ENCODE measurements at places on chromosomes 16 and 17.

DNA sequence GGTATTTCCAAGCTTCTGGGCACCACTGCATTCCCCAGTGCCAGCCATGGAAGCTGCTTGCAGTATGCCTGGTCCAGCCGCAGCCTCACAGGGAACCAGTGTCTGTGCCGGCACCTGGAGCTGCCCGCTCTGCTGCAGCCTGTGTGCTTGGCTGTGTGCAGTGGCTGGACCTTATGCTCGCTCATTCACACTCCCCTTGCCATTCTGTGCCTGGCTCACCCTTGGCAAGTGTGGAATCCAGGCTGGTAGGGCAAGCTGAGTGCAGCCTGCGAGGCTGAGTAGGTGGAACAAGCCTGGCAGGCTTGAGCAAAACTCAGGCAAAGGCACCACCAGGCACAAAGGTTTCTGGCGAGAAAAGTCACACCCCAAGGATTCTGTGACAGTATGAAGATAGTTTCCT is 144.0 kb downstream of the MYO1D start:
- DNase-seq, result no peak

- DNase-seq, result no peak
Observed at GRCh38 chr17:17922070-17922614, 50.1 kb downstream of the TOM1L2 start.

DNA sequence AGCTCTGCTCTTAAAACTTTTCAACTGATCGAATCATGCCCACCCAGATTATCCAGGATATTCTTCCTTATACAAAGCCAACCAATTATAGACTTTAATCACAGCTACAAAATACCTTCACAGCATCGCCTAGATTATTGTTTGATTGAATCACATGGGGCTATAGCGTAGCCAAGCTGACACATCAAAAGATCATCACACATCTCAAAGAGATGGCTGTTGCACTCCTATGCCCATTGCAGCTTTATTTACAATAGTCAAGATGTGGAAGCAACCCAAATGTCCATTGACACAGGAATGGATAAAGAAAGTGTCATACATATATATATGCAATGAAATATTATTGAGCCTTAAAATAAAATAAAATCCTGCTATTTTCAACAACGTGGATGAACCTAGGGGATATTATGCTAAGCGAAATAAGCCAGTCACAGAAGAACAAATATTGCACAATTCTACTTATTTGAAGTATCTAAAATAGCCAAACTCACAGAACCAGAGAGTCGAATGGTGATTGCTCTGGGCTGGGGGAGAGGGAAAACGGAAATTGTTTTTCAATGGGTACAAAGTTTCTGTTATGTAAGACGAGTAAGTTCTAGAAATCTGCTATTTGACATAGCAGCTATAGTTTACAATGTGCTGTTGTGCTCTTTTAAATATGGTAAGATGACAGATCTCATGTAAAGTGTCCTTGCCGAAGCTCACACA is 60.9 kb upstream of the ERCC4 start:
- DNase-seq, result no peak

GRCh38 chr17:7097940-7098339 is 16.7 kb downstream of the ASGR2 start:
- DNase-seq, result no peak

GRCh38 chr17:61360318-61360943 is 39.2 kb upstream of the TBX2 start:
- DNase-seq, result no peak

- no peak for DNase-seq
Observed at GRCh38 chr16:56861092-56861610, 3.9 kb upstream of the SLC12A3 start.

GRCh38 chr17:47275245-47275984 is 21.8 kb downstream of the ITGB3 start:
- no peak for DNase-seq

GRCh38 chr17:39174920-39175694 is 9.1 kb upstream of the ARL5C start:
- DNase-seq, result peak; percentile 79

- no peak for DNase-seq
Observed at GRCh38 chr17:1196946-1197345, 17.2 kb upstream of the ABR start.

GRCh38 chr16:4911970-4912386 is 25.0 kb downstream of the PPL start:
- DNase-seq, result no peak

- no peak for DNase-seq
Observed at GRCh38 chr17:83088451-83088850, 9.0 kb downstream of the METRNL start.

- no peak for DNase-seq
Observed at GRCh38 chr17:45184144-45184543, 22.5 kb downstream of the HEXIM2 start.

GRCh38 chr17:68255731-68256538 is 8.1 kb downstream of the AMZ2 start:
- no peak for DNase-seq

GRCh38 chr17:17345686-17346427 is 42.7 kb downstream of the NT5M start:
- no peak for DNase-seq

- peak; percentile 74 for DNase-seq
Observed at GRCh38 chr17:17994271-17995069, 21.8 kb downstream of the DRC3 start.

- DNase-seq, result no peak
Observed at GRCh38 chr17:773467-774312, 8.4 kb downstream of the GLOD4 start.

DNA sequence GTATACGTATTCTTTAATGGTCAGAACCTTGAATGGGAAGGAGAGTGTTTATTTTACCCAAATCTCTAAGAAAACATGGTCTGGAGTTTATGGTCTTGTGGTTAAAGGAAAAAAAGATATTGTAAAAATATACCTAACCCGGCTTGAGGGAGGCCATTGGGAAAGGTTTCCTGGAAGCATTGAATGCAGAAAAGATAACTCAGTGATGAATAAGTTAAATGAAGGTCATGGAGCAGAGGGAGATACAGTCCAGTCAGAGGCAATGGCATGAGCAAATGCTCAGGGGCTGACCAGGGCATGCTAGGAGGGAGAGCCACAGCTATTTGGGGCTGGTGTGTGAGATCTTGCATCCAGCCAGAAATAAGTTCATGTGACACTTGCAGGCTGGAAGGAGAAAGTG is 430.4 kb upstream of the CDH5 start:
- DNase-seq, result no peak

- DNase-seq, result no peak
Observed at GRCh38 chr17:14494161-14494560, 193.3 kb downstream of the HS3ST3B1 start.

- peak; percentile 86 for DNase-seq
Observed at GRCh38 chr17:48626245-48627117, at the start of gene HOXB9. HOXB9 (minus strand) TSS chr17:48626358; CDS start chr17:48626269, 89 bp downstream.

DNA sequence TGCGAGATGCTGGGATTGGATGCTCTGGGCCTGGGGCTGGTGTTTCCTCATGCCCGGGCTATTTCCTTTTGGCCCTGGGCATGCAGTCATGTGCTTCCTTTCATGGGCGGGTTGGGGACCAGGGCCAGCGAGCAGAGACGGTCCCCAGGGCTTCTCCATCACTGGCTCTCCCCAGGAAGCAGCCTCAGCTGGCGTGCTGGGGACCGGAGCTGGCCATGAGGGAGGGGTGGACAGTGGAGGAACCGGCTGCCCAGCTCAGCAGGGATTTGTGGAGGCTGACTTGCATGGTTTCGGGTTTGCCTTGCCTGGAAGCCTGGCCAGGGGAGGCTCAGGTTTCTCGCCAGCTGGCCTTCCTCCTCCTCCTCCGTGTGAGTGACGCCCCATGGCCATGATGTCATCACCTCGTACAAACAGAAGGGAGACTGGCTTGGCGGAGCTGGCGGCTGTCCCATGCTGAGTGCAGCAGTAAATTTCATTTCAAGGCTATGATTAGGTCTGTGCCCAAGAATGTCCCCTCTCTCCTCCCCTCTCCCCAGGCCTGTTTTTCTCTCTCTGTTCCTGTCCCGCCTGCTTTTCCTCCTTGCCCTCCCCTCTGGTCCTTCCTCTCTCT is 8.9 kb upstream of the TIMP2 start:
- peak; percentile 94 for DNase-seq

- DNase-seq, result peak; percentile 45
Observed at GRCh38 chr17:44878627-44879221, 20.5 kb downstream of the EFTUD2 start.

GRCh38 chr16:30470632-30470995 is 1.9 kb upstream of the ITGAL start:
- no peak for DNase-seq

DNA sequence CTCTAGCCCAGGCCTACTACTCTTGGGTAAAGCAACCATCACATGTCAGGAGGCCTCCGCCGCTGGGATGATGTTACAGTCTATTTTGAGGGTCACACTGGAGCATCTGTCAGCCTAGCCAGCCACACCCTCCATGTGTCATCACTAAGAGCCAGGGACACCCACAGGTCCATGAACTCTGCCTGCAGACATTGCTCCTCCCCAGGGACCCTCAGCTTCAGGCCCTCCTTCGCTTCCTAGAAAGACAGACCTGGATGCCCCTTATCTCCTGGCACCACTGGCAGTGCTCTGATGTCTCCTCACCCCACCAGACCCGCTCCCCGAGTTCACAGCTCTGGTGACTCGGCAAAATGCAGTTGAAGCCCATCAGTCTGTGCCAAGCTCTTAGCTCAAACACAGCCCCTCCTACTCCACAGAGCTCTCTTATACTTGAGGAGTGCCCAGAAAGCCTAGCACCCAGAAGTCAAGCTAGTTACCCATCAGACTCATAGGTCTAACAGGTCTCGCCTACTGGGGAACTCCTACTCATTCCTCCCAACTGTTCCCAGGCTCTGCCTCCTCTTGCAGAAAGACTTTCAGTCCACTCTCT is 5.9 kb downstream of the RANBP10 start:
- DNase-seq, result no peak

GRCh38 chr17:62121025-62121730 is 56.1 kb upstream of the MED13 start:
- no peak for DNase-seq

- no peak for DNase-seq
Observed at GRCh38 chr16:4876646-4877379, 29.5 kb downstream of the UBN1 start.

GRCh38 chr16:67942200-67942509 is 1.8 kb downstream of the LCAT start:
- DNase-seq, result peak; percentile 67

DNA sequence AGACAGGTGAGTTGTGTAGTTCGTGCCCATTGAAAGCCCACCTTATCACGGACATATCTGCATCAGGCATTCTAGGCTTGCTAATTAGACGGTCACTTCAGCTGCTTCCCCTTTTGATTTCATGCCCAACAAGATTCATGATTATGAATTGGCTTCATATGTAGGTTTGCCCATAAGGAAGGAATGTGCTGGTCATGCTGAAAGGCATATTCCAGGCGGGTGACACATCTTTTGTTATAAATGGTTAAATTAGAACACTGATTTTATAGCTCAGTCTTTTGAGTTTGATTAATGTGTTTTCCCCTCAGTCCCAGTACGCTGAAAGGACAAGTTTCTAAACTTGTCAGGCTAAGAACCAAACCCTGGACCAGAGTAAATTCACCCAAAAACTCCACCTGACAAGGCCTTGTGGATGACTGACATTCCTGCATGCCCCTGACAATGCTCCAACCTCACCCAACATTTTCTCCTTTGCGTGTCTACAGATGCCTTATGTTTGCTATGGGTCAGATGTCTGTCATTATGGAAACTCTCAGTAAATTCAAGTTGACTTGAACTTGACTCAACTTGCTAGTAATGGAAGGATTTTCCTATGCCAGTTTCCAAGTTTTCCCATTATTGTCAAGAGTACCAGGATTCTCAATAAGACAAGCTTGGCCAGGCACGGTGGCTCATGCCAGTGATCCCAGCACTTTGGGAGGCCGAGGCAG is 421.9 kb downstream of the PMP22 start:
- no peak for DNase-seq

- DNase-seq, result no peak
Observed at GRCh38 chr17:13281626-13282025, 263.8 kb upstream of the ELAC2 start.

- DNase-seq, result no peak
Observed at GRCh38 chr17:1298606-1299005, 19.1 kb downstream of the TRARG1 start.

- no peak for DNase-seq
Observed at GRCh38 chr17:63317166-63317840, 128.8 kb downstream of the CYB561 start.

- DNase-seq, result peak; percentile 83
Observed at GRCh38 chr16:81444448-81445121, at the start of gene CMIP. CMIP (plus strand) TSS chr16:81444808.

DNA sequence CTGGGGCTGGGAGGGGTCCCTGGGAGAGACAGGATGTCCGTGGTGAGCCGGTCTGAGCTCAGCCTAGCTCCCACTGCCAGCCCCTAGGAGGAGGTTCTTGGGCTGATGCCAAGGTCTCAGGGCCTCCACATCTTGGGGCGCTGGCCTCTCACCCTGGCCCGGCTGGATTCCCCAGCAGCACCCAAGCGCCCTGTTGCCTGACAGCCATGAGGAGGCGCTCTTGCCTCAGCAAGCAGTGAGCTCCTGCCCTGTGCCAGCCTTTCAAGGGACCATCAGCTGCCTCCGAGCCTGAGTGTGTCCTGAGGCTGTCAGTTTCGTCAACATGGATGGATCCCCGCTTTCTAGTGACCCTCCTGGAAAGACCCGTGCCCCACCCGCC is 234.9 kb upstream of the CIBAR2 start:
- DNase-seq, result peak; percentile 52

DNA sequence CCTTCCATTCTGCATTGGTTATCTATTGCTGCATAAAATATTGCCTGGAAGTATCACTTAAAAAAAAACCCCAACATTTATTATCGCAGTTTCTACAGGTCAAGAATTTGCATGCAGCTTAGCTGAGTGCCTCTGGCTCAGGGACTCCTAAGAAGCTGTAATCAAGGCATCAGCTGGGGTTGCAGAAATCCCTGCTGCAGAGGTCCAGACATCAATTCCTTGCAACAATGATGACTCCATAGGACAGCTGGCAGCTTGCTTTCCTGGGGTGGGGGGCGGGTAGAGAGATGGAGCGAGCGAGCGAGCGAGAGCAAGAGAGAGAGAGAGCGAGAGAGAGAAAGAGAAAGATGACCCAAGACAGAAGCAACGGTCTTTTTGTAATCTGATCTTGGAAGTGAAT is 308.1 kb downstream of the HAPSTR1 start:
- DNase-seq, result no peak

GRCh38 chr16:29230671-29231096 is 175.8 kb downstream of the NPIPB11 start:
- no peak for DNase-seq

GRCh38 chr17:49063652-49064051 is 66.5 kb downstream of the IGF2BP1 start:
- no peak for DNase-seq

DNA sequence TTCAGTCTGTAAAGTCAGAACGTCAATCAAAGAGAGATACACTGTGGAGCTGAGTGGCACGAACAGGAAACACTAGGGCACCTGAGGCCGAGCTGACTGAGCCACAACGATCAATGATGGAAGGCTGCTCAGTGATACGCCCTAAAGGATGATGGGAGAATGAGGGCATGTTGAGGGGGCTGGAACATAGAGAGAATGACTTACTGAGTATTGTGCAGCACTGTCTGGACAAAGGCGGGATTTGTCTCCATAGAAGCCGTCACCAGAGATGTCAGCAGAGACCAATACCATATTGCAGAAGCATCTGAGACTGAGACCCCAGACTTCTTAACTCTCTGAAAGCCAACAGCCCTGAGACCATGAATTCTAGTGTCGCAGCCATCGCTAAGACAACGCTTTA is 33.4 kb downstream of the ZZEF1 start:
- no peak for DNase-seq

- no peak for DNase-seq
Observed at GRCh38 chr16:29736764-29737163, 9.0 kb downstream of the C16orf54 start.

- DNase-seq, result peak; percentile 55
Observed at GRCh38 chr17:36934144-36934691, 3.1 kb upstream of the LHX1 start.

Data from A549 (cell line).